Right cardiac atrium (tissue), 5 donors: ENCODE measurements at places on chromosomes 5 and 9. TPM values are rescaled to one million over a fixed set of nuclear protein-coding genes. Genes with fewer than 3 reads are reported as not detected.

- DNase-seq, result no peak
These were observed 16.0 kb downstream of the CXXC5 start for GRCh38 chr5:139664086-139664693.

GRCh38 chr9:96417661-96418082 is 498 bp downstream of the ZNF367 start:
- DNase-seq, result peak; percentile 77

DNA sequence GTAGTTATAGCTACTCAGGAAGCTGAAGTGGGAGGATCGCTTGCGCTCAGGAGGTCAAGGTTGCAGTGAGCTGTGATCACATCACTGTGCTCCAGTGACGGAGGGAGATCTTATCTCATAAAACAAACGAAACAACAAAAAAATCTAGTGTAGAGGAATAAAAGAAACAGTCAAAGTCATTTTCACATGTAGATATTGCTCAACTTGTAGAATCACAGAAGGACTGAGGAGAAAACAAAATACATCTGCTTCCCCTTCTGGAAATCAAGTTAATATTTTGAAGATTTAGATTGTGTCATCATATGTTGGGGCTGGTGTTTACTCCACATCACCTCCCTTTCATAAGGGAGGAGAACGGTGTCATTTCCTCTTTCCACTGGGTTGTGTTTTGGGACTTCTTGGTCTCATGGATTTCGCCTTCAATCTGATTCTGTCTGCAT is 8.2 kb upstream of the SLC46A2 start:
- DNase-seq, result no peak

The PLCXD3 gene
- 61.3 TPM for total RNA-seq

DNA sequence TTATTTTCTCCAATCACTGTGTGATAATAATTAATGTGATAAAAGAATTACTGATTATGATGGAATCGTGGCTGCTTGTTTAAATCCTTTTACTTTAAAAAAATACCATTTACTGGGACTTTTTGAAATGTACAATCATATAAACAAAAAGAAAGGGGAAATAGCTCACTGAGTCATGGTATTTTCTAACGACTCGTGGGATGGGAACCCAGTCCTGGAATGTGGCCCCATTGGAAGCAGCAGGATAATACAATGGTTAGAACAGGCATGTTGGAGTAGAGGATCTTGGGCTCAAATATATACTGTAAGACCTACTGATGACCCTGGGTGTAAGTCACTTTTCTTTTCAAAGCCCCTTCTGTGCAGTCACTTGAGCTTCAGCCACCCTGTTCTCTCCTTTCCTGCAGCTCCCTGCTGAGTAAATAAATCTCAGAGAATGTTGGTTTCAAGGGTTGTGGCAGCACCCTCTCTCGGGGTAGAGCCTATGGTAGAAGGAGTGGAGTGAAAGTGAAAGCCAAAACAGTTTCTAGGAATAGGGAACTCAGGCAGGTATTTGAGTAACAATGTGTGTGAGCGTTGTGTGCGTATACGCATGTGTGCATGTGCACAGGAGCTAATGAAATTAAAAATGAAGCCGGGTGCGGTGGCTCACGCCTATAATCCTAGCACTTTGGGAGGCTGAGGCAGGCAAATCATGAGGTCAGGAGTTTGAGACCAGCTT is 40.8 kb upstream of the LARP1 start:
- DNase-seq, result no peak

The FOXD4L4 gene
- total RNA-seq, result not detected
